Activated effector memory CD4-positive, alpha-beta T cell treated with Interleukin-2 at 50 U/mL for 16 hours (primary cell): ENCODE measurements at places on chromosomes 3 and 15.

- DNase-seq = no peak
Observed at GRCh38 chr15:91257746-91258414, 157.8 kb downstream of the SV2B start.

- no peak for DNase-seq
Observed at GRCh38 chr15:50854601-50855490, 53.6 kb upstream of the AP4E1 start.

- no peak for DNase-seq
Observed at GRCh38 chr3:184228376-184229137, 828 bp upstream of the VWA5B2 start.

DNA sequence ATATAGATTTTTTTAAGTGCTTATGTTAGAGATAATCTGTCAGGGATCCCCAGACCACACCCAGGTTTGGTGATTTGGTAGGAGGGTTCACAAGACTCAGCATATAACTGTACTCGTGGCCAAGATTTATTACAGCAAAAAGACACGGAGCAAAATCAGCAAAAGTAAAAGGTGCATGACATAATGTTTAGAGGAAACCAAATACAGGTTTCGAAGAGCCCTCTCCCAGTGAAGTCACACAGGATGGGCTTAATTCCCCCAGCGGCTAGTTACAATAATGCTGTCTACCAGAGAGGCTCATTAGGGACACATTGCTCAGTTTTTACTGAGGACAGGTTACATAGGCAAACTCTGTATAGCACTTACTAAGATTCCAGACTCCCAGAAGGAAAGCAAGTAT lies 36.5 kb downstream of the MYO5A start:
- DNase-seq = no peak

DNA sequence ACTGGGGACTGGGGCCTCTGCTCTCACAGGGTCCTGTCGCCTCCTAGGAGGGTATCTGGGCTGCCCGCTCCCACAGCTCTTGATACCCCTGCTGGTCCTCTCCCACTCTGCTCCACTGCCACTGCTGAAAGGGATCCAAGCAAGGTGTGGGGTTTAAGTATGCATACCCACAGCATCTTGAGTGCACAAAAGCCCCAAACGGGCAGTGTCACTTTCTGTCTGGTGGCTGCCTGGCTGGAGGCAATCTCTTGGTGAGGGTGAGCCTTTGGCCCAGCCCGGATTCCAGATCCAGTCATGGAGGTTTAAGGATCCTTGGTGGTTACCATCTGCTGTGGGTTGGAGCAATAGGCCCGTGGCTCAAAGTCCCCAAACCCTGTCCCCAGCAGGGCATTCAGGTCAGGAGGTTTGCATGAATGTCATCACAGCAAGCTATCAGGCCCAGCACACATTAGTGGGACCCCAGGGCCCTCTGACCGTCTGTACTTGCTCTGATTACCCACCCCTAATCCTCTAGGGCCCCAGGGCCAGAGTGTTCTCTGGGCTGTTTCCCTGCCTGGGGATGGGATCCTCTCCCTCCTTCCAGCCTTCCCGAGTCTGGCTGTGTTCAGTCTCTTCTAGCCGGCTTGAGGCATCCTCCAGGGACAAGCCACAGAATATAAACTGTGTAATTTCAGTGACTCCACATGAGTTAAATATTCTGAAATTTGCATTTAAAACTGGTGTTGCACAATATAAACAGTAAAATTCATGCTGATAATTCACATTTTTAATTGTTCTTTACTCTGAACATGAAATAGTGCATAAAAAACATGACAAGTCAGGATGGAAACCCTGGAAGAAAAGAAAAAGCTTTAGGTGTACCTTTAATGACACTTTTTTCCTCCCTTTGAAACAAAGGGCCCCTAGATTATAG lies 4.9 kb upstream of the TJP1 start:
- DNase-seq = no peak
